ENCODE measurements at places on chromosomes 1 and 21.
A peak's percentile ranks its signal among the peaks of the same experiment; 100 is the strongest.

DNA sequence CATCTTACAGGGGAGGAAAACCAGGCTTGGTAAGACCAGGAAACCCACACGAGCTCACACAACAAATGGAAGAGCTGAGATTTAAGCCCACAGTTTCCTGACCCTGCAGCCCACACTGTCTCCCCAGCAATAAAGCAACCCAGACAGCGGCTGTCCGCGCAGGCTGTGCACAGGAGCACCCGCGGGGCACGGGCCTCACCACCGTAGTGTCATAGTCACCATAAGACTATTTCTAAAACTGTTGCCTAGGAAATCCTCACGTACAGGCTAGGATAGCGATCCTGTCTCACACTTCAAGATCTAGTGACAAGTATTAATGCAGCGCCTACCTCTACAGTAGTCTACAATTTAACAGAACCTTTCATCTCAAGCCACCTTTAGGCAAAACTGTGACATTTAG is 54.0 kb upstream of the SYT6 start:
- DNase-seq: no peak

- DNase-seq: no peak
Observed at GRCh38 chr1:243213045-243213787, 41.9 kb downstream of the CEP170 start.

DNA sequence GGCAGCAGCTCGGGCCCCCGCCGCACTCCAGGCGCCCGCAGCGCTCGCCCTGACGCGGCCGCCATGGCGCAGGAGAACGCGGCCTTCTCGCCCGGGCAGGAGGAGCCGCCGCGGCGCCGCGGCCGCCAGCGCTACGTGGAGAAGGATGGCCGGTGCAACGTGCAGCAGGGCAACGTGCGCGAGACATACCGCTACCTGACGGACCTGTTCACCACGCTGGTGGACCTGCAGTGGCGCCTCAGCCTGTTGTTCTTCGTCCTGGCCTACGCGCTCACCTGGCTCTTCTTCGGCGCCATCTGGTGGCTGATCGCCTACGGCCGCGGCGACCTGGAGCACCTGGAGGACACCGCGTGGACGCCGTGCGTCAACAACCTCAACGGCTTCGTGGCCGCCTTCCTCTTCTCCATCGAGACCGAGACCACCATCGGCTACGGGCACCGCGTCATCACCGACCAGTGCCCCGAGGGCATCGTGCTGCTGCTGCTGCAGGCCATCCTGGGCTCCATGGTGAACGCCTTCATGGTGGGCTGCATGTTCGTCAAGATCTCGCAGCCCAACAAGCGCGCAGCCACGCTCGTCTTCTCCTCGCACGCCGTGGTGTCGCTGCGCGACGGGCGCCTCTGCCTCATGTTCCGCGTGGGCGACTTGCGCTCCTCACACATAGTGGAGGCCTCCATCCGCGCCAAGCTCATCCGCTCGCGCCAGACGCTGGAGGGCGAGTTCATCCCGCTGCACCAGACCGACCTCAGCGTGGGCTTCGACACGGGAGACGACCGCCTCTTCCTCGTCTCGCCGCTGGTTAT is 2.8 kb downstream of the KCNJ9 start:
- peak; percentile 77 for DNase-seq

DNA sequence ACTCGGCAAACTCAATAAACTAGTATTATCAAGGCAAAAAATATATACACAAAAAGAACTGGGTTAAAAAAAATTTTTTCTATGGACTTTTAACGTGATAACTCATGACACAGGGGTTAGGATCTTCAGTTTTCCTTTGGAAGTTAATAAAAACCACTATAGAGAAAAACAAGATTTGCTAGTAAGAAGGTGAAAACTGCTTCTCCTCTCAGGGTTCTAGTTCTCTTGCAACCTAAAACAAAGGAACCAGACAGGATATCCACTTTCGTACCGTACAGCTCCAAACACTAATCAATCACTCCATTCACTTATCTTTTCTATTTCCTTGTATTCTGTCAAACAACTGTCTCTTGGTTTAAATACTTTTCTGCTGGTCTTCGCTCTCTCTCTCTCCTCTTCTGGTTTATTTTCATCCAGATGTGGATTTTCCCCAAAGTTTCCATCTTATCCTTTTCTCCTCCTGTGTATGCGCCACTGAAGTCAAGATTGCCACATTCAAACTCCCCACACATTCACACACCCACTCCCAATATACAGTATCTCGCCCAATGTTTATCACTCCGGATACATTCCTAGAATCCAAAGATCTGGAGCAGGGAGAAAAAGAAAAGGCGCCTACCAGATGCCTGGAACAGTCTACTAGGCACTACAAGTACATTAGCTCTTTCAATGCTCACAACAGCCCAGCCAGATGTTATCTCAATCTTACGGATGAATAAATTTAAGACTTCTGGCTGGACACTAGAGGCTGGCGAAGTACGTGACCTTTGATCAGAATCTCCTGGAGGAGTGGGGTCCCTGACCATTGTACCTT is 775 bp upstream of the PRPF38B start:
- no peak for DNase-seq

- no peak for DNase-seq
Observed at GRCh38 chr1:112723511-112723839, 8.3 kb upstream of the PPM1J start.

DNA sequence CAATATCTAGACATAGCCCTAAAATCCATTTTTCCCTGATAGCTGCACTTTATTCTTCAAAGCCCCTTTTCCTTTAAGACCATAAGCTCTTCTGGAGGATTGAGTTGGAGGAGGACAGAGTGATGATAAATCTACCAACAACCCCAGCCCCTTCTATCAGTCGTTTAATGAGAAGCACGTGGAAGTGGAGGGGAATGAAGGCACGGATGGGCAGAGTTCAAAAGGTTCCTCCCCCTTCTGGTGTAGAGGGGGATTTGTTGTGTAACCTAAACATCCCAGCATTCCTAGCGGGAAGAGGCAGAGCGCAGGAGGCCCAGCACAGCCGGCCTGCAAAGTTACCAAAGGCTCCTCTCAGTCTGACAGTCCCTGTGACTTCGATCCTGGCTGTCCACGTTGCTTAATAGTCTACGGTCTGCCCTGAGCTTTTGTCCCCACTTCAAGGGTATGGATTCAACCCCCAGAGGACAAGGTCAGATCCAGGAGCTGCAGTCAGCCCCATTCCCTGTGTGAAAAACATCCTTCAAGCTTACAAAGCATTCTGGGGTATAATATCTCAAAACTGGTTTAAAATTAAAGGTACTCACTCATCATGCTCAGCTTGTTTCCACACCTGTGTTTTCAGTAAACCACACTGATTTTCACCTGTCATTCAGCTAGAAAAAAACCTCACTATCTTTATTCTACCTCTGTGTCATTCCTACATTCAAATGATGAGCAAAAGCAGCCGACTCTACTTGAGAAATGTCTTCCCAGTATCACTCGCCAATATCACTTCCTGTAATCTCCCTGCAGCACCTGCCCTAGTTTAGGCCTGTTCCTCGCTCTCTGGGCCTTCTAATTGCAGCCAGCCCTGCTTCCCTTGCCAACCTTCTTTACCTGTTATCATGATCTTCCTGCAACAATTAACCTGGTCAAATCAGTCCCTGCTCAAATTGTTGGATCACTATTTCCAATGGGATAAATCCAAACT is 117.9 kb downstream of the PLPP3 start:
- no peak for DNase-seq

DNA sequence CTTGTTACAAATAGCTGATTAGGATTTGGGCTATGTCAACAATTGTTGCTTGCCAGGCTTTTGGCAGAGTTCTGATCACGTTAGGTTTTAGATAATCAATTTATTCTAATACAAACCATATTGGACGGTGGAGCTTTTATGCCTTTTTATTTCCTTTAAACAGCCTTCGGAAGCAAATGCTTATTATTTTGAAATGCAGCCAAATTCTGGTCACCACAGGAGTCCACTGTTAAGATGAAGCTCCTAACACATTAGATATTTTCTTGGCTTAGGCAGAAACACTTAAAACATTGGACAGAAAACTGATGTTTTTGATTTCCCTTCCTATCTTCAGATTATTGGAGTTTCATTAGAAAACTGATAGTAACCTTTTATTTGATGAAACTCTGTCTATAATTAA is 82.9 kb downstream of the CENPF start:
- no peak for DNase-seq

GRCh38 chr1:92326681-92327080 is 27.8 kb downstream of the RPAP2 start:
- DNase-seq: no peak

- no peak for DNase-seq
Observed at GRCh38 chr1:187046293-187046692, 217.5 kb downstream of the PLA2G4A start.

- DNase-seq: no peak
Observed at GRCh38 chr1:116733476-116734365, 20.5 kb upstream of the CD2 start.

- DNase-seq: no peak
Observed at GRCh38 chr1:101043776-101044175, 18.2 kb upstream of the DPH5 start.

DNA sequence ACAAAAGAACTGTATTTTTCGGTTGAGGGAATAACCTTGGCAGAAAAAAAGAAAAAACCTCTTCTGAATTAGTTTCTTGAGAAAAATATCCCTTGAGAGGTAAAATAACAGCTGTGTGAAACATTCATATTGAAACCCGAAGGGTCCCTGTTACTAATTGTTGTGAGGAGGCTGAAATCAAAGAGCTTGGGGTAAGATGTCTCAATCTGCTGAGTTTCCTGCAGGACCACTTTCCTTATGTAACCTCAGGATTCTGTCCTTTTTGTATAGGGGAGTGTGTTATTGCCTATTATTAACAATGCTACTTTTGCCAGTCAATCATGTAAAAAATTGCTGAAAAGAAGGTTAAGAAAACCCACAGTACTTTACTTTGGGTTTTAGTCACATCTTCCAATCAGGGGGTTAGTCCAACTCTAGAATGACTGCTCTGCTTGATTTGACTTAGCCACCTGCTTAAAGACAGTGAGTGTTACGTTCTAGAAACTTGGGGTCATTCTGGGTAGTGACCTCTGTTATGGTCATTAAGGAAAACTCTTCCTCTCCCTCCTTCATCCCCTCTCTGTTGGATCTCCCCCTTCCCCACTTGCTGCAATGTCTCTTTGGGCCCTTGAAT is 138.8 kb downstream of the GIPC2 start:
- DNase-seq: no peak
